Activated T-cell treated with anti-CD3 and anti-CD28 coated beads, Interleukin-2, amount 50 U/mL, for 72 hours (primary cell): ENCODE measurements at places on chromosomes 7 and 10.

- DNase-seq: no peak
Measured at GRCh38 chr7:140877249-140877524, 47.5 kb downstream of the BRAF start.

DNA sequence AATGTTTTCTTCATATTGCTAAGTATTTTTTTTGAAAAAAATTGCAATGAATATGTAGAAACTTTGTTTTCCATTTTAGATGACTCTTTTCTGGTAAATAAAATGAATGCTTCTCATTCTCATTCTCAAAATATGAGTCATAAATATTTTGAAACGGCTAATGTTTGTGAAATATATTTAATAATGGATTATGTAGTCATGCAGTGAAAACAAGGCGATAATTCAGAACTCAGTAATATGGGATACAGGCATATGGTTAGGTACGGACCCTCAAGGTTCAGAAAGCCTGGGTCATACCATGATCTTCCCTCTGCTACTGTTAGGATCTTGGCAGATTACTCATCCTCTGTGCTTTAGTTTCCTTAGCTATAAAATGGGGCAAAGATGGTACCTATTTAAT, 46.2 kb upstream of the SLC39A12 start:
- no peak for DNase-seq

DNA sequence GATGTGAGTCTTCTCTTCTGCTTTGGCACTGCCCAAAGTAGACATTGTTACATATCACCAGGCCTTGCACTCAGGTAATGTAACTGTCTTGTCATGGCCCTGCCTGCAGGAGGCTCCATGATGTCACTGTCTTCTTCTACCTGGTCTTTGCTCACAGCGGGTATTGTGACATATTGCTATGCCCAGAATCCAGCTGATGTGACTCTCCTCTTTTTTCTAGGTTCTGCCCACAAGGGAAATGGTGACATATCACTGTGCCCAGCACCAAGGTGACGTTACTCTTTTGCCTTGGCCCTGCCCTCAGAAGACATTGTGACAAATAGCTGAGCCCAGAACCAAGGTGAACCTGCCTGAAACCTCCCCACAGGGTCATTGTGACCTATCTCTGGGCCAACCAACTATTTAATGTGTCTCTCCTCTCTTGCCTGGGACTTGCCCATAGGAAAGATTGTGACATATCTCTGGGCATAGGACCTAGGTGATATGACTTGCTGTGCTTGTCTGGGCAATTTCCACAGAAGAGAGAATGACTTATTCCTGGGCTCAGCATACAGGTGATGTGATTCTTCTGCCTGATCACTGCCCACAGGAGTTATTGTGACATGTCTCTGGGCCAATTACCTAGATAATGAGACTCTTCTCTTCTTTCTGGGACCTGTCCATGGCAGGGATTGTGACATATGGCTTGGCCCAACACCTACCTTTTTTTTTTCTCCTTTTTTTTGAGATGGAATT, 26.5 kb upstream of the ZNF107 start:
- no peak for DNase-seq

DNA sequence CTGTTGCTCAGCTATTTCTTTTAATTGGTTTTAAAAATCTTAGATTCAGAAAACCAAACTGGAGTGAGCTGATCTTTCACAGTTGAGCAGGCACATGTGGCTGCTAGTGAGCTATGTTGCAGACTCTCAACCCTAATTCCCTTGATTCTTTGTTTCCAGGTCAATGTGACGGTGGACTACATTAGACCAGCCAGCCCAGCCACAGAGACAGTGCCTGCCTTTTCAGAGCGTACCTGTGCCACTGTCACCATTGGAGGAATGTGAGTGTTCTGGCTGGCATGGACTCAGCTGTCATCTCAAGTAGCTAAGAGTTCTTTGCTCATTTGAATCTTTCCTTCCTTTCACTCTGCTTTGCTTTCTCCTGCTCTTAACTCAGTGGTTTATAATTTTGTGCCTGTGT, 187.1 kb downstream of the LRRC4 start:
- DNase-seq: no peak

DNA sequence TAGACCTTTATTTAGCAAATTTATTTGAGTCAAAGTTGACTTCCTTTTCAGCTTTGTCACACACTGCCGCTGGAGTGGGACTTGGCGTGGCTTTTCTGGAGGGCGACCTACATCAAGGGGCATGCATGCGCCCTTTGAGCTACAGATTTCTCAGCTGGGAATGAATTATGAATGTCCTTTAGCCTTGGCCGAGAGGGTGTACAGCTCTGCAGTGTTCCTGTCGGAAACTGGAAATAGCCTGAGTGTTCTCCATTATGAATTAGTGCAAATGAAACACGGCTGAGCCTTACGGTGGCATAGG, 79.7 kb downstream of the GLRX3 start:
- DNase-seq: no peak

DNA sequence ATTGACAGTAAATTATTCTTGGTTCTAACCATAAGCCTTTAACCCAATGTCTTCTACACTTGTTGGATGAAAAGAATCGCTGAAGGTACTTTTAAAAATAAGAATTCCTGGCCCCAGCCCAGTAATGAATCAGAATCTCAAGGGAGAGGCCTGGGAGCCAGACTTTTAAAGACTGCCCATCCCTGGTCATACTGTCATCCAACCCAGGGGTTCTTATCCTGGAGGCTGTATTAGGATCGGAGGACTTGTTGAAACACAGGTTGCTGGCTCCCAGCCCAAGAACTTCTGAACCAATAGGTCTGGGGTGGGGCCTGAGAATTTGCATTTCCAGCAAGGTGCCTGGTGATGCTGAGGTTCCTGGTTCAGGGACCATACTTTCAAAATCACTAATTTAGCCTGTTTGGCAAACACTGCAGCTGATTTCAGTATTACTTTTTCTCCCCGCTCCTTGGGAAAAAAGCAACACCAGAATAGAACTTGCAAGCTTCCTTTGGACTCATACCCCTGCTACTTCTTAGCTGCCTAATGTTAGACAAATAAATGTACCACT, 79.5 kb upstream of the FAM133B start:
- DNase-seq: no peak

DNA sequence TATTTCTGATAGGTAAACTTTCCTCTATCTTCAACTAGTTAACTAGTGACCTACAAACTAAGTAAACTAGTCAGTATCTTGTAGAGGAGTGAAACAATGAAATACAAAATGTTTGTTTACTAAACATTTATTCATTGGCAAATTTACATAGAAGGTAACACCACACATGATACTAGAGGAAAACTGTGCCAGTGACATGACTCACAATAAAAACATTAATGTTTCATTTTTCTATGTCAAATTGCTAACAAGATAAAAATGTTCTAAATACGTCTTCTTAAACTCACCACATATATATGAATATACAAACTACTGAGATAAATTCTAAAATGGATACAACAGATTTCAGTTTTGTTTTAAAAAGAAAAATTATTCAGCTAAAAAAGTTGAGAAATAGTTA, 471.3 kb downstream of the PARD3 start:
- no peak for DNase-seq

DNA sequence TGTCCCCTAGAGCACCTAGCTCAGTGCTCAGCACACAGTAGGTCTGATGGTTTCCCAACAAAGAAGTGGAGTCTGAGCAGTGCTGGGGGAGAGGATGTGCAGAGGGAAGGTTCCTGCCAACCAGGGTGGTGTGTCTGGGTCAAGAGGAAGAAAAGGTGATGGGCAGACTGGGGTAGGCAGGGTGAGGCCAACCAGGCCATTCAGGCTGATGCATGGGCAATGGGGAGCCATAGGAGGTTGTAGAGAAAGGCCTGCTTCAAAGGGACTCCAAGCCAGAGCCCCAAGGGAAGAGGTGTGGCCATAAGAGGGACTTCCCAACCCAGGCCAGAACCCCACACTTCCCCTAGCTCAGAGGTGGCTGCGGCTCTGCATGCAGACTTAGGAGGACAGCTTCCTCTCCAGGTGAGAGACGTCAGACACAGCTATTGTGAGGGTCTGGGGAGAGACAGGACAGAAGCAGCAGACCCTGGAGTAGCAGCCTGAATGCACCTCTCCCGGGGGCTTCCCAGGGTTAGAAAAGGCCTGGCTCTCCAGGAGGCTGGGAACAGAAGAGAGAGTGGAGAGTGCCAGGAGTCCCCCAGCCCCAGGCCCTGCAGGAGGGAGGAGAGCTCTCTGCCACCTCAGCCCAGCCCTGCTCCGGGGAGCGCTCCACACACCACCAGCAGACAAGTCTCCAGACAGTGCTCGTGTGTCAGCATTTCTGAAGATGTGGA, 87.4 kb upstream of the ZMIZ1 start:
- DNase-seq: peak; percentile 53

DNA sequence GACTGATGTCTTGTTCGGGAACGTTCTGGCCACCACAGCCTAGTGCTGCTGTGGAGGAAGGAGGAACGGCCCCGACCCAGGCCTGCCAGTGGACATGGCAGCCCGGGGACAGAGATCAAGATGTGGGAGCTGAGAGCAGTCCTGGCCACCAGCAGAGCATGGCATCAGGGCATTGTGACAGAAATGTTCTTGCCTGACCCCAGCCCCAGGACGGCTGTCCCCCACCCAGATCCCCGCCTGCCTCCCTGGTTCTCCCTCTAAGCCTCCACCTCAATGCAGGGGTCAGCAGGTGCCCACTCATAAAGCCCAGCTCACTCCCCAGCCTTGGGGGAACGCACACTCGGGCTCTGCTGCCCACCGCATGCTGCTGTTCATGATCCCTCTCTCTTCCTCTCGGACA, 42.9 kb upstream of the HSPA12A start:
- no peak for DNase-seq

- DNase-seq: no peak
Measured at GRCh38 chr7:145143685-145144084, 307.8 kb upstream of the TPK1 start.

GRCh38 chr10:51314481-51314880, 240.2 kb downstream of the PRKG1 start:
- DNase-seq: no peak

GRCh38 chr10:101012525-101013364, 13.1 kb downstream of the LZTS2 start:
- DNase-seq: peak; percentile 81

DNA sequence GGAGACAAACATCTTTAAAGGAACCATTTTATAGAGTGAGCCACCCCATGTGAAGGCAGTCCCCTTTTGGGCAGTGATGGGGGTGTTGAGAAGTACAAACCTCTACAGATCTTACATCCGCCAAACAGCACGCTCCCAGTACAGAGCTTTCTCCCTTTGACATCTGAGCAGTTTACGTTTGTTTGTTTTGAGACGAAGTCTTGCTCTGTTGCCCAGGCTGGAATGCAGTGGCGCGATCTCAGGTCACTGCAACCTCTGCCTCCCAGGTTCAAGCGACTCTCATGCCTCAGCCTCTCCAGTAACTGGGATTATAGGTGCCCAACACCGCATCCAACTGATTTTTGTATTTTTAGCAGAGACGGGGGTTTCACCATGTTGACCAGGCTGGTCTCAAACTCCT, 128.9 kb downstream of the CCDC3 start:
- no peak for DNase-seq

DNA sequence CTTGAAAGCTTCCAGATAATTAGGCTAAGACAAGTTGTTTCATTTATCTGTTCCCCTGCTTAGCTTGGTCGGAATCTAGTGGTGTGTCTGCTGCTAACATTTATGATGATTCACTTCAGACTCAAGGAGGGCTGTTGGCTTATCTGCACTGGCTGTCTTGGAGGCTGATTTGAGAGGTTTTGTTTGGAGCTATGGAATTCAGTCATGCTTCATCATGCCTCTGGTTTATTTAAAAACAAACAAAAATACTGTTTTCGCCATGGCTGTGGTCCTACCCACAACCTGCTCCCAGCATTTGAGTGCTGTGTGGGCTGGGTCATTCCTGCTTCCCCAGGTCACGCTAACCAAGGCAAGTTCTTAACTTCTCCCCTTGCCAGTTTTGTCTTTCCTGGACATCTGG, 11.7 kb upstream of the ARPC1B start:
- no peak for DNase-seq

DNA sequence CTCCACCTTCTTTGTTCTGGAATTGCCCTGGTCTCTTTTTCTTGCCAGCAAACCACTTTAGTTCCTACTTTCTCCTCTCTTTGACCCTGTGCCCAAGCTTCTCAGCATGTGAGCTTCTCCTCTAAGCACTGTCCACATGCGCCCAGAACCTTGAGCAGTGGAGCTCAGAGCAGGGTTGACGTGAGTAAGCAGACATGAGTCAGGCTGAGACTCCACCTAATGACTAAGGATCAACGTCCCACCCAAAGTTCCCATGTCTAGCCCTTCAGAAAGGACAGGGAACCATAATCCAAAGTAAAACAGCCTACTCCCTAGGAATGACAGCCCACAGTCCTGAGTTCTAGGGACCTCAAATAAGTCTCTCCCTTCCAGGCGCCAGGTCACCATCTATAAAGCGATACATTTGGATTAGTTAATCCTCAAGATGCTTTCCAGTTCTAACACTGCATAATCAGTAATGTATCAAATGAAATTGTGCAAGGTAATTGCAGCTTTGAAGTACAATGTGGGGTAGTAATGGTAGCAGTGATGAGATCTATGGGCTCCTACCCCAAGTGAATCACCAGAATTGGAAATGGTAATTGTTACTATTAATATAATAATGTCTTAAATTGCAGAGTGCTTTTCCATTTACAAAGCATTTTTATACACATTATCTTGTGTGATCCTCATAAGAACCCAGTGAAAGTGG, 44.5 kb downstream of the KCNMA1 start:
- DNase-seq: no peak

GRCh38 chr7:150357771-150358427, 10.7 kb upstream of the REPIN1 start:
- peak; percentile 32 for DNase-seq

DNA sequence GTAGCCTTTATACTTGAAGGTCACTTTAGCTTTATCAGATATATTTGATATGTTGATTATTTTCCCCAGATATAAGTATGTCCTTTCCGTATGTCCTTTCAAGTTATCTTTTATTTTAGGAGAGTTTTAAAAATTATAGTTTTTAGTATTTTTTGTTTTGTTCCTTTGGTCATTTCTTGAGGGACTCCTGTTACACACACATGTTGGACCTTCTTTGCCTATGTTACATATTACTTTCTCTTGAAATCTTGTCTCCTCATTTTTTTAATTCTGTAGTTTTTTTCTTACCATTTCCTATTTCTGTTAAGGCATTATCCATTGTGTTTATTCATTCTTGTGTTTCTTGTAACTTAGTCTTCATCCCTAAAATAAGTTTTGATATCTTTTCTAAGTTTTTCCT, 23.9 kb downstream of the GLCCI1 start:
- no peak for DNase-seq

DNA sequence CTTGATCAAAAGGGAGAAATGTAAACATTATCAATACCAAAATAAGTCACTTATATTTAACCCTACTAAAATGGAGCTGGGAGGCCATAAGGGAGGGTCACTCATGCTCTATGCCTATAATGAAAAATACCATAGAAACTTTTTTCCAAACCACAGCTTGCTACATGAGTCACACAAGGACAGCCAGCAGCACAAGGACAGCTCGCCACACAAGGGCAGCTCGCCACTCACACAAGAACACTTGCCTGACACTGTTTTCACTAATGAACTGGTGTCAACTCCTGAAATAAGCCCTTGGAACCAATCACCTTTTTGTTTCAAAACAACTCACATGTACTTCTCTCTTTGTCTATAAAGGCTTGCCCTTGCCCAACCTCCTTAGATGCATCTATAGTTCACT, 43.3 kb downstream of the FRMPD2 start:
- no peak for DNase-seq
